Fibroblast of skin of right biceps (primary cell): ENCODE measurements at places on chromosomes 1 and 21.

GRCh38 chr1:24074817-24075589, 36.9 kb downstream of the MYOM3 start:
- no peak for DNase-seq

GRCh38 chr1:16119926-16120325, 35.9 kb downstream of the EPHA2 start:
- DNase-seq: no peak

GRCh38 chr1:36123356-36123755, 1.7 kb downstream of the COL8A2 start:
- peak; percentile 40 for DNase-seq

DNA sequence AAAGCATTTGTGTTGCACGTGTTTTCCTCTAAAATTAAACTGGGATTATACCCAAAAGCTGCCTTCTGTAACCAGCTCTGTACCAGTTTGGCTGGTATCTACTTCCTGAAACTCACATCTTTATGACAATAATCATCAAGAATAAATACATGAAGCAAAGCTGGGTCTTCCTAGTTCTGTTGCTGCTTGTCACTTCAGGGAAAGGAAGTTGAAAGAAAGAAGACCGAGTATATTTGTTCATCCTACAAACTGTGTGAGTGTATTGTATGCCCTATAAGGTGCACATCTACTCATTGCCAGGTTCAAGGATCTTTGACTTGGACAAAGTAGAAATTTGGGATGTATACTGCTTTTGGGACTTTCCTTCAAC, 29.1 kb upstream of the IFNGR2 start:
- no peak for DNase-seq

GRCh38 chr1:37868466-37868865, 9.1 kb upstream of the MTF1 start:
- DNase-seq: no peak

DNA sequence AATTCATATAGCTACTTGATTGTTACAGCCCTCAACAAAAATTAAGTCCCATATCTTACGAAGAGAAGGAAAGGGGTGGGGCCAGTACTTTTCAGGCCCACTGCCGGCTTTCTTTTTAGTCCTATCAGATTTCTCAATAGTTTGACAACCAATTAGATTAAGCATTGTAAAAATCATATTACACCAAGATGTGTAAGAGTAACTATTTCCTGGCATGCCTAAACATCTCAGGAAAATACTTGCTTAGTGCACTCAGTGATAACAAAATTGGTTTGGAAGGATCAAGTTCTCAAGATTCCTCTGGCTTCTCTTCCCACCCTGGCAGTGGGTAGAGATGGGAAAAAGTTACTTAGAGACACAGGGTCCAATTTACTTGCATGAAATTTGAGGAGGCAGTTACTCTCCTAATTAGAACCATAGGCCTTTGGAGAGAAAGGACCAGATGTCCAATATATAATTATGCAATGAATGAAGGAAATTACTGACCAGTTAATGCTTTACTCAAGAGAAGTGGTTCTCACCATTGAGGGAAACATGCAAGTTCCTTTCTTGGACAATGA, 30.1 kb downstream of the STPG1 start:
- DNase-seq: no peak

DNA sequence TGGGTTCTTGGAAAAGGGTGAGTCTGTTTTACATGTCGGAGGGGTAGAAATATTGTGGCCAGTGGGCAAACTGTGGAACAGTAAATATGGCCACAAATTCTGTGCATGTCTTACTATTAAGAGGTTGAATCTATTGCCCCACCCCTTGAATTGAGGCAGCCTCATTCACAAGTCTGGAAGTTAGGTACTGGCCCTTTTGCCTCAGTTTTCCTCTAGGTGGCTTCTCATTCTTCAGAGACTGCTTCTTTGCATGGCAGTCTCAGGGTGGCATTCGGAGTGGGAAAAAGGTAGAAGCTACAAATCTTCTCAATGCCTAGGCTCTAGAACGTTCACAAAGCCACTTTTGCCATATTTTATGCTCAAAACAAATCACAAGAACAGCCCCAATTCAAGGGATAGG, 57.2 kb downstream of the SLC9C2 start:
- no peak for DNase-seq

DNA sequence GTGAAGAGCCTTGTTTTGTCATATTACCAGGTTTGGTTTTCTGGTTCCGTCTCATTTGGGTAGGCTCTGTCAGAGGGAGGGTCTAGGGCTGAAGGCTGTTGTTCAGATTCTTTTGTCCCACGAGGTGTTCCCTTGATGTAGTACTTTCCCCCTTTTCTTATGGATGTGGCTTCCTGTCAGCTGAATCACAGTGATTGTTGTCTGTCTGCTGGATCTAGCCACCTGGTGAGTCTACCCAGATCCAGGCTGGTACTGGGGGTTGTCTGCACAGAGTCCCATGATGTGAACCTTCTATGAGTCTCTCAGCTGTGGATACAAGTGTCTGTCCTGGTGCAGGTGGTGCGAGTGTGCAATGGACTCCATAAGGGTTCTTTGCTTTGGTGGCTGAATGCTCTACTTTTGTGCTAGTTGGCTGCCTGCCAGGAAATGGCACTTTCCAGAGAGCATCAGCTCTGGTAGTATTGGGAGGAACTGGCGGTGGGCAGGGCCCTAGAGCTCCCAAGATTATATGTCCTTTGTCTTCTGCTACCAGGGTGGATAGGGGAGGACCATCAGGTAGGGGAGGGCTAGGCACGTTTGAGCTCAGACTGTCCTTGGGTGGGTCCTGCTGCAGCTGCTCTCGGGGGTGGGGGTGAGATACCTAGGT, 246.0 kb downstream of the RYR2 start:
- DNase-seq: no peak

DNA sequence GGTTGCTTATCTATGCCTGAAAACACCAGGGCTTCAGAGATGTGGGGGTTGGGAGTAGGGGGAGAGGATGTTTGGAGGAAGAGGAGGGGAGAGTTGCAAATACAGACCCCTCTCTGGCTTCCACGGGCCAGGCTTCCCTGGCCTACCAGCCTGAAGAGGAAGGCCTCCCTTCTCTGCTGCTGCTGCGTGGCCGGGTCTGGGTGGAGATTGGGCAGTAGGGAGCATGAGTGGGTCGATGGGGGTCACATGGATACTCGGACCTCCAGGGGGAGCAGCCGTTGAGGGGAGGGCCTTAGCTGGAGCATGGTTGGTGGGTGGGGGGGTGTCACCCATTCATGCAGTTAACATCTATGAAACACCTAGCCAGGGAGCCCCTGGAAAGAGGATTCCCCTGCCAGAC, 1.5 kb downstream of the RORC start:
- DNase-seq: no peak

DNA sequence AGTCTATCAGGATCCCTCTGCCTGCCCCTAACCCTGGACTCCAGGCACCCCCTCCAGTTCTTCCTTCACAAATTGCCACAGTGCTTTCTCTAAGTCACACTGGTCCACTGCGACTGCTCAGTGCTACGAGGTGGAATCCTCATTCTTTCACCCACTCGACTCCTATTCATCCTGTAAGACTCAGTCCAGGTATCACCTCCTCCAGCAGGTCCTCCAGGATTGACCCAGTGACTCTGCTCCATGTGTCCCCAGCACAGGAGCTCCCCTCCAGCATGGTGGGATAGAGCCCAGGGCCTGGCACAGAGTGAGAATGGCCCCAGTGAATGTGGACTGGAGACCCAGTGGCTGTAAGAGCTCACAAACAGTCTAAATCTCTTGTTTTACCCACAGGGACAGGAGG, 45.5 kb upstream of the WNT4 start:
- no peak for DNase-seq

DNA sequence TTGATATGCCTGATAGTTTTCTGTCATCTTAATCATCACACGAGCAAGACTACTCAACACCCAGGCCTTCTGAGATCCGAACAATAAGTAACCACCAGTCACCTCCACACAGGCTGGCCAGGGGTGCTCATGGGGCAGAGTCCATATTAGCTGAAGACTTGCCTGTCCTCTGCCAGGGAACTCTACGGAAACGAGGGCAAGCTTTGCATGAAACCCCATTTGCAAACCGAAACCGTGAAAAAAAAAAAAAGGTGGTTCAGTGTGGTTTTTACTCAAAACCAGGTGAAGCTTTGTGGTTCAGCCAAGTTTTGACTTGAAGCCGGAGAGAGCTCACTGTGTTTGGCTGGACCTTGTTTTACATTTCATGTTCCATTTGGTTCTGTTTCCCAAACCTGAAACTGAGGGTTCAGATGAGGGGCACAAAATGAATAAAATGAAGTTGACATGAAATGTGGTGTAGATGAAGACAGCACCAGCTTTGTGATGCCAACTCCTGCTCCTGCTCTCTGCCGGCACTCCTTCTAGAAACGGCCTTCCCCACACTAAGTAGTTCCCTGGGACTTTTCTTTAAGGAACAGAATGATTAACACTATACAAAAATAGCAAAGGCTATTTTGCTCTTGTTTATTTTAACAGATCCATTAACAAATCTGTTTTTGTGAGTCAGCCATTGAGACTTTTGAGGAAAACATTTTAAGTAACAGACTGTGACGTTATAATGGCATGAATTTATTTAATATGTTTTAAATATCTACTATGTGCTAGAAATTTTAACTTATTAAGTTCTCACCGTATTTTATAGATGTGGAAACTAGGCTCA, 74.7 kb downstream of the RUNX1 start:
- no peak for DNase-seq

DNA sequence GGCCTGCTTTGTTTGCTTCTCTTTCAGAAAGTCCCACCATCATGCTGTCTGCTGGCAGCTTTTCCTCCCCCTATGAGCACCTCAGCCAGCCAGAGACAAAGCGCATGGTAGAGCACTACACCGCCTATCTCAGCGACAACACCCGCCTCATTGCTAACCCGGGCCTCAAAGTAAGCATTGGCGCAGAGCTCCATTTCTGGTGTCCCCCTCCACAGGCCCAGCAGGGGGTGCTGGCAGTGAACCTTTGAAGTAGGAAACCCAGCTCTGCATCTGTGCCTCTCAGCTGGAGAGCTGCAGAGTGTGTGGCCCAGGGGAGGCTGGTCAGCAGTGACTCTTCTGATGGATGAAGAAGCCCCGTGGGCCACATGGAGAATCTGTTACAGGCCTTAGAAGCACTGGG, 81.2 kb upstream of the RAVER2 start:
- no peak for DNase-seq

DNA sequence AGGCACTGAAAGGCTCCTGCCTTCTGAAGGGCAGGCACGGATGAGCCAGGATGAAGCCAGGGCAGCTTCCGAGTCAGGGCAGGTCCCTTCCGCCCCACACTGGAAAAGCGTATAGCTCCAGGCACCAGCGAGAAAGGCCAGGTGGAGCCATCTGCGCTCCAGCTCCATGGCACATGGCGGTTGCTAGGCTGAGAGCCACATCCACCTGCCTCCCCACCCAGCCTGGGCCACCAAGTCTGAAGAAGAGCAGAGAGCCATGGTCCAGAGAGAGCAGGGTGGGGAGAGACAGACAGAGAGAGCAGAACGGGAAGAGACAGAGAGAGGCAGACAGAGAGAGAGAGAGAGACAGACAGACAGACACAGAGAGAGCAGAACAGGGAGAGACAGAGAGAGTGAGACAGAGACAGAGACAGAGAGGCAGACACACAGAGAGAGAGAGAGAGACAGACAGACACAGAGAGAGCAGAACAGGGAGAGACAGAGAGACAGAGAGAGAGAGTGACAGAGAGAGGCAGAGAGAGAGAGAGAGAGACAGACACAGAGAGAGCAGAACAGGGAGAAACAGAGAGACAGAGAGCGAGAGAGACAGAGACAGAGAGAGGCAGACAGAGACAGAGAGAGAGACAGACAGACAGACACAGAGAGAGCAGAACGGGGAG, 5.2 kb downstream of the FNDC10 start:
- no peak for DNase-seq

GRCh38 chr21:38438462-38438893, 59.8 kb downstream of the ERG start:
- DNase-seq: peak; percentile 93

GRCh38 chr1:86872086-86872485, 41.8 kb downstream of the SELENOF start:
- peak; percentile 27 for DNase-seq

GRCh38 chr1:110118636-110119396, 6.6 kb downstream of the UBL4B start:
- DNase-seq: peak; percentile 20

DNA sequence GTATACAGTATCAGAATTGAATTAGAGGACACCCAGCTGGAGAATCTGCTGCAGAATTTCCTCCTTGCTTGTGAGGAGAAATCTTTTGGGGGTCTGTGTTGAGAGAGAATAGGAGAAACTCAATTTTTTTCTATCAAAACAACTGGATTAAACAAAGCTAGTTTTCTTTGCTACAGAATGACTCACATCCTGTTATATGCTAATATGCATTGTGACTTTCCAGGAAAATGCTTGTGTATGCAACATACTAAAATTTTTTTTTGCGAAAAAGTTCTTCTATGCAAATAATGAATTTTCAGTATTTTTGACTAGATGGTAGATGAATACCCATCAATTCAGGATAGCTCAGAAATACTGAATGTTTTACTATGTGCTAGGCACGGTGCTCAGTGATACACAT, 2.2 kb downstream of the VAMP4 start:
- DNase-seq: peak; percentile 29

DNA sequence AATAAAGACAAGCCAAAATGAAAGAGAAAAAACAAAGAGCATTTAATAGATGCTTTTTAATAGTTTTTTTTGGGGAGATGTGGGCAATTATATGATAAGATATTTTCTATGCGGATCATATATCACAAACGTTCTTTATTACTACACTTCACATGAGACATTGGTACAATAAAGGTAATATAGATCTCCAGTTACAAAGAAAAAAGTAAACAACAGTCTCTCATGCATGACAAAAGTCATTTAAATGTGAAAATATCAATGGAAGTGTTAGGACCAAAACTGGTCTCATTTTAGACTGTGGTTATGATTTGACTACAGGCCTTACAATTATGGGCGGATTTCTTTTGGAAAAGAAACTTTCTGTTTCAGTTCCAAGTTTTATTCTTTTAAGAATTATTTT, 687.0 kb downstream of the ADGRL2 start:
- DNase-seq: no peak

DNA sequence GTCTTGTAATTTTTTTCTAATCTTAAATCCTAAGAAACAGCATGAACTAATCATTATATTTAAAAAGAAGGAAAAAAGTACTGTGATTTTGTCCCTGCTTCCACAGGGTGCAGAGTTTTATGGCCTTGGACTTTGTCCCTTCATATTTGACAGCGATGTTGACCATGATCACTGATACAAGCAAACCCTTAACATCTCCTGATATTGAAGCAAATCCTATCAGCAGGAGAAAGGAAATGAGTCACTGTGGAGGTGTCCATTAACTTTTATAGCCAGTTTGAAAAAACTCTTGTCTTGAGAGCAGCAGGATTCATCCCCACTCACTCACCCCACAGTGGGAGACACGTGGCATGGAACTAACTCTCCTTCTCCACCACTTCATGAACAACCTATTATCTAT, 5.1 kb upstream of the REG4 start:
- DNase-seq: peak; percentile 26
